ENCODE measurements at places on chromosomes 5 and 9. TPM values are rescaled to one million over a fixed set of nuclear protein-coding genes. Genes with fewer than 3 reads are reported as not detected.

The SURF1 gene
- total RNA-seq: 14.7 TPM

DNA sequence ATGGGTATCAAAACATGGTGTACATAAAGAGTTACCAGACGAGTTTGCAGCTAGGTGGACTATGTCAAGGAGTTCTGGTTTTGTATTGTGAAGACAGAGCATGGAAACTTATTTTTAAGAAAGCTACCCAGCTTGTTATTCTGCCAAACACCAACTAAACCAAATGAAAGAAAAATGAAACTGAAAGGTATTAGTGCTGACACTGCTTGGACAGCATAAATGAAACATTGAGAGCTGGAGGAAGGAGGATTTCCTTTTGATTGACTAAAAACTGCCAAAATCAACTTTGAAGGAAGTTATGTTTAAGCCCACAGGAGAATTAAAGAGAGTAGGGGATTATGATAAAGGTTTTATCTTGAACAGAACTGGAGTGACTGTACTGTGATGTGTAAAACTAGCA, 766.2 kb downstream of the PTPRD start:
- no peak for DNase-seq

The ZNF354C gene
- total RNA-seq: 16.9 TPM

GRCh38 chr9:23811633-23812032, 14.4 kb downstream of the ELAVL2 start:
- no peak for DNase-seq

GRCh38 chr5:161047024-161047423, 195.0 kb upstream of the ATP10B start:
- DNase-seq: no peak

The SPATA24 gene
- 4.8 TPM for total RNA-seq

- peak; percentile 64 for DNase-seq
These were observed 216.5 kb downstream of the PDZD2 start for GRCh38 chr5:31855134-31856040.

- no peak for DNase-seq
These were observed 145.4 kb downstream of the GADD45G start for GRCh38 chr9:89750117-89750791.

The NMUR2 gene
- 0.30 TPM for total RNA-seq

DNA sequence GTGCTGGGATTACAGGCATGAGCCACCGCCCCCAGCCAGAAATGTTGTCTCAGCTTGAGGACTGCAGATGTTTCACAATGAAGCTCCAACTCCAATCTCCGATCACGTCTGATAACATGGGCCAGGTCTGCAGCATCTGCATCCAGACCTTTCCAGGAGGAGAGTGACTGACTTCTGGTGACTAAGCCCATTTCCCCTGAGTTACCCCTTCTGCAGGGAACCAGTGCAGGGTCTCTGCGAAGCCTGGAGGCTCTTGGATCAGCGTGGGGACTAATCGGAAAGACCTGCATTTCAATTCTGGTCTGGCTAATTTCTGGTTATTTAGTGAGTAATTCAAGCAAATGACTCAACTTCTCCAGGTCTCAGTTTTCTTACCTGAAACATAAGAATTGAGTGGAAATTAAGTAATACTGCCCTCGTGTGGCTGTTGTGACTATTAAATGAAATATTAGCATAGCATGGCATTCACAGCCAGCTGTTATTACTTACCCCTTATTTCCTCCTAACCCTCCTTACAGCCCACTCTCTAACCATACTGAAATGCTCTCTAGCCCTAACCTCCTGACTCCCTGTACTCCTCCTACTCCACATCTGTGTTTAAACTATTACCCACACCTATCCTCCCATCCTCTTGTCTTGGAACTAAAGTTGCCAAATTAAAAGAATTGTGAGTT, 2.2 kb upstream of the GNPDA1 start:
- DNase-seq: peak; percentile 33

- DNase-seq: no peak
These were observed 12.9 kb downstream of the GLDC start for GRCh38 chr9:6632516-6633183.

The NRG2 gene
- total RNA-seq: 4.6 TPM

- DNase-seq: no peak
These were observed 391.6 kb upstream of the CHD1 start for GRCh38 chr5:99320436-99320835.

The LCP2 gene
- 6.4 TPM for total RNA-seq

- no peak for DNase-seq
These were observed 238.2 kb downstream of the NR3C1 start for GRCh38 chr5:143165049-143165880.

DNA sequence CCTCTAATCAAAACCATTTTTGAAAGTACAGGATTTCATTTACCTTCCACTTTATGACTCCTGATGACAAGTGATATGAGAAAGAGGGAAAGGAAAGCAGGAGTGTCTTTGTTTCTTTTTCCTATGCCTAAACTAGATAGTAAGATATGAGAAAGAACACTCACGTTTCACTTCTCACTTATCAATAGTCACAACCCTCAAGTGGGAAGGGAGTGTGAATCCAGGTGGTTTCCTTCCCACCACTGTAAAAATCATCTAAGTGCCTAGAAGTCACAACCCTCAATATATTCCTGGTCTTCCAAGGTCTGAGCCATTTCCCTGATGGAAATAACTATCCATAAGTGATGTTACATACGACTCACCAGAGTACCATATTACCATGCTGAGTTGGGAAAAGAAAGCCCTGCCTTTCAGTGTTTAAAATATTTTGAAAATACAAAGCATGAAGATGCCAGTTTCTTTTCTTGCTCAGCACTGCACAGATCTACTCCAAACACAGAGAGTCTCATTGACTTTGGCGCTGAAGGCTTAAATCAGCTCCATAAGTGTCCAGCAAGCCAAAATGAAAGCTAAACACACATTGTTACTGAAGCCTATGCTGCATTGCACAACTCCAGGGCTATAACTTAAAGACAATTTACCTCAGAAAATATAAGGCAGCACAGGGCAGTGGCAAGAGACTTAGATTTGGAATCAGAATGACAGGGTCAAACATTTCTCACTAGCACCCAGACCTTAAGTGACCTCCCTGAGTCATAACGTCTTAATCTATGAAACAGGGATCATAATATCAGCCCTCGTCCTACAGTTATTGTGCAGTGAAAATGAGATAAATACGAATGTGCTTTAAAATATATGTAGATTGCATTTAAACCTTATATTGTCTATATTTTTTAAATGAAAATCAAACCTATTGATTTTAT, 301.2 kb downstream of the KIAA0825 start:
- DNase-seq: no peak

The PRDM9 gene
- not detected for total RNA-seq

The ADRB2 gene
- 4.4 TPM for total RNA-seq

GRCh38 chr5:122102825-122103224, 24.8 kb upstream of the LOX start:
- no peak for DNase-seq

DNA sequence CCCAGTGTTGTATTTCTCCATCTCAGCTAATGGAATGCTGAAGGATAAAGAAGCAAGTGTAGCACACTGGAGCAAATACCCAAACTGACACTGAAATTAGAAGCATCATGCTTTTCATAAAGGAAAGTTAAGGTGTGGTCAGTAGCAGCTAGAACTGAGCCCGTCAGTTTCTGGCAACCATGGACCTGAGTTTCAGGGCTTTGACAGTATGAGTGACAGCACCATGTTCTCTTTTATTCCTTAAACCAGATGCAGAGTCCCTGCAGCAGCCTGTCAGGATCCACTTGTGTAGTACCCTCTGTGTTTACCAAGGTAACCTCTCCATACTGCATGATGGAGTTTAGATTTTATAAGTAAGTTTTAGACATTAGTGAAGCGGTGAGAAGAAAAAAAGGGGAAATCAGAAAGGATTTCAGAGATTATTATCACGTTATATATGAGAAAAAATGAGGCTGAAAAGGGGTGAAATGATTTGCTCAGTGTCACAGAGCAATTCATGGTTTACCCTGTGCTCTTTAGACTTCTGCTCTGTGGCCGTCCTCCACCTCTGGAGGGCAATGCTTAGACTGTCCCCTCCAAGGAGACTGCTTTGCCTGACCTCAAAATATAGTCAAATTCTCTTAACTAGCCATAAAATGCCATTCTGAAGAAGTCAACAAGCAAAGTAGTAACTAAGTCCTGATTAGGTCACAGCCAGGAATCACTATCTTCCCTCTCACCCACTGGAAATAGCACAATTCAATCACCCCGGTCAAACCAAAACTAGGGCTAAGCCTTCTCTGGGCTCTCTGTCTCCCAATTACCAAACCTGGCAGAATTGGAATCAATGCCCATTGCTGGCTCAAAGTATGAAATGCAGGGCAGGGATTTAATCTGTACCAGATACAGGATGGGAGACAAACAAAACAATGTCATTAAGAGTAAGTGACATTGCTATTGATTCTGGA, 10.5 kb upstream of the MYOT start:
- DNase-seq: no peak

The C5orf58 gene
- total RNA-seq: not detected

DNA sequence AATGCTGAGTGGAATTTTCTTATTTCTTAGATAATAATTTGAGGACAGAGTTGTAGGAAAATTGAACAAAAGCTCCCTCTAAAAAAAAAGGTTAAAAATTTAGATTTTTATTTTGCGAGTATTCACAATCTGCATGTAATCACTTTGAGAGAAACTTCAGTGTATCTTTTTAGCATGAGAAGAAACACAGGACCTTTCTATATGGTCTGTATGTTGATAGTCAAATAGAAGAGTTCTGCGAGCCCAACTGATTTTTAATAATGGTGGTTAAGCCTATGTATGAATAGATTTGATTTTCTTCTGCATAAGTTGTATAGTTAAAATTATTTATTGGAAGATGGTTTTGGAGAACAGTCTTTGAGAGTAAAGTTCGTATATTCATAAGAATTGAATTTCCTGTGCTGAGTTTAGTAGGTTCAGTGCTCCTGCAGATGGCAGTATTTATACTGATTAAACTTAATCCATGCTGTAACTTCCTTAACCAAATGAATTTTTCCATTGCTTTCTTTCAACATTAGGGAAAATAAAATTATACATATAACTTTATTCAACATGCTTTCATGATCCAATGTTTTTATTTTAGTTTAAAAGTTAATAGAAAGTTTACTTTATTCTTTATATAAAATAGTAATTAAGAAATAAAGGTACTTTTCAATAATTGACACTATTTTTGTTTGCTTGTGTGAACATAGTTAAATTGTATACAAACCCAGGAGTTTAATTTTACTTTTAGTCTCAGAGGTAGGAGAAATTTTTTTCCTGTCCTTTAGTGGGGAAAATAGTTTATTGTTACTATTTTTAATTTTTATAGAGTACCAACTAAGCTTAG, 19.6 kb downstream of the TCERG1 start:
- no peak for DNase-seq

DNA sequence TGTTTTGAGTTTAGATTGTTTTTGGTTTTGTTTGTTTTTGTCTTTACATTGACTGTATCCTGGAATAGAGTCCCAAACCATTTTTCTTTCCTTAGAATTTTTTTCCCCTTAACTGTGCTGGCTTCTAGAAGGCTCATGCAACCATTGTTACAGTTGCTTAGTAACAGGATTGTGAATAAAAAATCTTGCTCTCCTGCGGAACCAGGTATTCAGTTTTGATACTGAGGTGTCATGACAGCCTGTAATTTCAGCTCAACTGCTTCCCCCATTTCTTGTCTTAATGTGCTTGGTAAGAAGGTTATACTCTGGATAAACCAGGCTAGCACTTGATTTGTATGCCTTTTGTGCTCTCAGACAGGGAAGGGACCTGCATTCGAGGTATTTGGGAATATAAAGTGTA, 42.1 kb downstream of the FOCAD start:
- peak; percentile 22 for DNase-seq
